ENCODE measurements at places on chromosomes 16 and 17.

DNA sequence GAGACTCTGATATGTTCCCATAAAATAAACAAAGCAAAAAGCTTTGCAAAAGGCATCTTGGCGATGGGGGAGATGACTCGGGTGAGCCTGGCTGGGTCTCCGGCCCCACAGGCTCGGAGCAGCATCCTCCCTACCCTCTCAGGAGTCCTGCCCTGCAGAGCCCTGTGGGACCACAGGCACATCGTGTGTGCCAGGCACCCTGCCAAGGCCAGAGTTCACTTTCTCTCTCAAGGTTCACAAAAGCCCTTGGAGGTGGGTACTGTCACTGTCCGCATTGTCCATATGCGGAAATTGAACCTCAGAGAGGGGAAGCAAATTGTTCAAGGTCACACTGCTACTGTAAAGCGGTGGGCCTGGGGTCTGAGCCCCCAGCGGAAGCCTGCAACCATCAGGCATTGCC is 48.5 kb downstream of the CRISPLD2 start:
- no peak for DNase-seq

DNA sequence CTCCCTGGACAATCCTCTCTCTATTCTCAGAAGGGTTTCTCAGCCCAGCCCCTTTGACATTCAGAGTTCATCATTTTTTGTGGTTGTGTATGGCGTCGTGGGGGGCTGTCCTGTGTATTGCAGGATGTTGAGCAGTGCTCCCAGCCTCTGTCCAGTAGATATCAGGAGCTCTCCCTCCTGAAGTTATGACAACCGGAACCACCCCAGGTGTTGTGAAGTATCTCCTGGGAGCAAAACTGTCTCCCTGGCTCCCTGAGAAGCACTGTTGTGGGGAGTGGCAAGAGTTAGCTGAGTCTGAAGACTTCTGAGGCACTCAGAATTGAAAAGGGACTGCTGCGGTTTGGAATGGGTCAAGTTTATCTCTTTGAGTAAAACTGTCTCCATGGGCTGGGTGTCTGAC is 55.9 kb upstream of the MGAT5B start:
- no peak for DNase-seq

DNA sequence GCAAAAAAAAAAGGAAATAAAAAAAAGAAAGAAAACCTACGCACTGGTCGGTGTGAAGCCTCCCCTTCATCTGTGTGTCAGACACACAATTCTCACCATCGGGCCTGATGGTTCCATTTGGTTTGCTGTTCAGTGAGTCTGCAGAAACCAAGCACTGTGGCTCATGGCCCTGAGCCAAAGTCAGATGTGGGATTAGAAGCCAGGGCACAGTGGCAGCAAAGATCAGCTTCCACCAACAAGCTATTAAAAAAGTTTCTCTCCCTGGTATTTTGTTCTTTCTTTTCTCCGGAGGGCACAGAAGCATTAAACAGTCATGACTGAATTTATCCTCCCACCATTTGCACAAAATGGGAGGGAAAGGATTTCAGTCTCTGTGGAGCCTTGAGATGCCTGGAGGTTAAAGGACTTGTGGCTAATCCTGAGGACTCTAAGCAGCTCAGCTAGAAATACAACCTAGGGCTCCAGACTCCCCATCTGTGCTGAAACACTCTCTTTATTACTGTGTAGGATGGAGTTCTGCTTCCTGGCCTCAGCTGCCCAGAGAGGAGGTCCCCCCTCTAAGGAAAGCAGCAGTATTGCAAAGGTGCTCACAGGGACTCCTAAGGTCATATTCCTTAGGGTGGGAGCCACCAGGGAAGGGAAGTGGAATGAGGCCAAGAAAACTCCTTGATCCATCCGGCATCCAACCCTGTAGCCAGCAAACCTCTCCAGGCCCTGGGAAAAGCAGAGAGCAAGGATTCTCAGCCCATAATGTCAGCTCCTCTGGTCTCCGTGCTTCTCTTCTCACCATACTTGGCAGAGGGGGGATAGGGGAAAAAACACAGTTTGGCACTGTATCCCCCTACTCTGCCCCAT is 28.2 kb downstream of the SLC39A11 start:
- no peak for DNase-seq

DNA sequence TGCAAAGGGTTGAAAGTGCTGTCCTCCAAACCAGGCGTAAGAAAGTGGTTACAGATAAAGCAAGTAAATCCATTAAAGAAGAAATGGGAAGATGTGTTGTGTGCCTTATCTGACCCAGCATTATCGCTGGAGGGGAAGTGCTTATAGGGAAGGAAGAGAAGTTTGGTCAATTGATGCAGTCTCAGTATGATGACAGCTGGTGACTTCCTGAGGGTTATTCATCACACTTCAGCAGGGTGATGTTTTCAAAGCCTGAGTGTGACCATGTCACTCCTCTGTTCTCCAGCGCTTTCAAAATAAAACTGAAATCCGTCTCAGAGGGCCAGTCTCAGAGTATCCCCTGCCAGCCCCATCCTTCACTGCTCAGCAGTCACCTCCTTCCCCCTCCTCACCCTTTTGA is 505.4 kb upstream of the RBFOX1 start:
- no peak for DNase-seq

DNA sequence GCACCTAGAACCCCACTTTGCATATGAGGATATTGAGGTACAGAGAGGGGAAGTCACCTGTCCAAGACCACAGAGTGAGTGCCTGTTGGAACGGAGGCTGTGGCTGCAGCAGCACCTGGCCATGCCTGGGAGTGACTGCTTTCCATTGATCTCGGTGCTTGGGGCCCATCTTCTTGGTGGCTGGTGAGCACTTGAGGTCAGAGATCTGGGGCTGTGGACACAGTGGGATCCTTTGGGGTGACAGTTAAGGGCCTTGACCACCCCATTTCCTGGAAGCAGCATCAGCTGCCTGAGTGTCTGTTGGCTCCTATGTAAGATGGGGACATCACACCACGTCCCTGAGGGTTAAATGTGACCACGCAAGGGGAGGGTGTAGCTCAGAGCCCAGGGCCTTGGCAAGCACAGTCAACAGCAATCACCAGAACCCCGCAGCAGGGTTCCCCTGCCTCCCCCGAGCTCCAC is 111.7 kb downstream of the IRF8 start:
- DNase-seq, result no peak

- no peak for DNase-seq
Observed at GRCh38 chr16:49189286-49189685, 92.4 kb downstream of the CBLN1 start.

DNA sequence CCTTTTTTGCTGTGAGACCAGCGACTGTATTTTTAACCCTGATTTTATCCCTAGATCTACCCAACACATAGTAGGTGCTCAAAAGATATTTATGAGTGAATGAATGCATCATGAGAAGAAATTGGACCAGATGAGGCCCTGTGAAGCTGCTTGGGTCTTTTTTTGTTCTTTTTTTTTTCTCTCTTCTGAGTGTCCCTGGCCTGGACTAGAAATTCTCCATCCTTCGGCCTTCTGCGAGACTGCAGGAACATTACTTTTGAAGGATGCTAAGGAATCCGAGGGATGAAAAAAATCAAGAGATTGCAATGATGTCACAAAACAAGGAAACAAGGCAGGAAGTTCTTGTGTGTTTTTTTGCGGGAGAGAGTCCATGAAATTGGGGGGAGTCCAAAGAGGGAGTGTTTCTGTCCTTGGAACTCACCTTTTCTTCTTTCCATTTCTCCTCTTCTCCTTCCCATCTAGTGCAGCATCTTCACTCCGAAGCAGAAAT is 560 bp upstream of the RUSF1 start:
- no peak for DNase-seq

- DNase-seq, result no peak
Observed at GRCh38 chr17:43663383-43663782, 1.7 kb upstream of the MEOX1 start.

- no peak for DNase-seq
Observed at GRCh38 chr17:68734931-68735330, 133.8 kb upstream of the FAM20A start.

DNA sequence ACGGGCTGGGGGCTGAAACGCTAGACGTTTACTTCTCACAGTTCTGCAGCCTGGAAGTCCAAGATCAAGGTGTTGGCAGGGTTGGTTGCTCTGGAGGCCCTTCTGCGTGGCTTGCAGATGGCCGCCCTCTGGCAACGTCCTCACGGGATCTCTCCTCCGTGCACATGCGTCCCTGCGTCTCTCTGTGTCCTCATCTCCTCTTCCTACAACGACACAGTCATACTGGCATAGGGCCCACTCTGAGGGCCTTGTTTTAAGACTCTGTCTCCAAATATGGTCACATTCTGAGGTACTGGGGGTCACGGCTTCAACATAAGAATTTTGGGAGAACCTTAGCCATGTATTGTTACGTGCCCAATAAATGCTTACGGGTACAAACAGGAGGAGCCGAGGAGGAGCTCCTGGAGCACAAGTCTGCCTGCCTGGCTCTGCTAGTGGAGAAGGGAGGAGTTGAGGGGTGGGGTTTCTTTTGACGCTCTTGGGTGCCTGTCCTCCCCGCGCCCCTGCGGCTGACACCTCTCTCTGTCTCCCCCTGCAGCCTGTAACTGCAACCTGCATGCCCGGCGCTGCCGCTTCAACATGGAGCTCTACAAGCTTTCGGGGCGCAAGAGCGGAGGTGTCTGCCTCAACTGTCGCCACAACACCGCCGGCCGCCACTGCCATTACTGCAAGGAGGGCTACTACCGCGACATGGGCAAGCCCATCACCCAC is 141.1 kb downstream of the NTN1 start:
- DNase-seq, result no peak

DNA sequence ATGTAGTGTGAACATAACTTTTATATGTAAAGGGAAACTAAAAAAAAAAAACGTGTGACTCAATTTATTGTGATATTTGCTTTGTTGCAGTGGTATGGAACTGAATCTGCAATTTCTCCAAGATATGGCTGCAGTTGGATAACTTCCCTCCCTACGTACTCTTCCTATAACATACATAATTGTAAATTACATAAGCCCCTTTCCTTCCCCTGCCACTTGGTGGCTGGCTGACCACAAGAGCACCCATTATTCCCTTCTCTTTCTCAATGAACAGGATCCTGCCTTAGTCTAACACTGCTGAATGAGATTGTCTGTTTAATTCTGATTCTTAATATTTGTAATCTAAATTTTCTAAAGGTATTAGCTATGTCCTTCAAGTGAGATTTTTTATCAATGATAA is 27.8 kb downstream of the CCL4 start:
- no peak for DNase-seq

All from stimulated activated CD4-positive, alpha-beta T cell treated with anti-CD3 and anti-CD28 coated beads, TNF-alpha, amount 100 ng/mL, for 4 hours (primary cell).